ENCODE measurements at places on chromosomes 11 and 22.

- DNase-seq, result peak; percentile 79
These were observed 222.3 kb upstream of the NARS2 start for GRCh38 chr11:78796956-78797355.

DNA sequence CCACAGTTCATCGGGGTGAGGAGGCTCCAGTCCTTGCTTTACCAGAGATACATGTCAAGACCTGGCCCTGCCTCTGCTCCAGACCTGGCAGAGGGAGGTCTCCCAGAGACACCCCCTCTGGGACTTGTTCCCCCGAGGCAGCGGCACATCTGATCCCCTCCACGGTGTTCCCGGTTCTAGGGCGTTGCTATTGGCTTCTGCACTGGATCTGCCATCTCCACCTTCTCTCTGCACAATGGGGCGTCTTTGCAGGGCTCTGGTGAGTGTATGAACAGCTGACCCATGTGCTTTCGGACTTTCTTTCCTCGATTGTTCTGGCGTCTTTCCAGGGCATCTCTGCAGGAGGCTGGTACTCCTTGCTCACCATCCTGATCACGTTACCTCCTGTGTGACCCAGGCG lies 930.4 kb downstream of the TBC1D22A start:
- no peak for DNase-seq

- DNase-seq, result no peak
These were observed 743.5 kb downstream of the BRD1 start for GRCh38 chr22:49084206-49084605.

DNA sequence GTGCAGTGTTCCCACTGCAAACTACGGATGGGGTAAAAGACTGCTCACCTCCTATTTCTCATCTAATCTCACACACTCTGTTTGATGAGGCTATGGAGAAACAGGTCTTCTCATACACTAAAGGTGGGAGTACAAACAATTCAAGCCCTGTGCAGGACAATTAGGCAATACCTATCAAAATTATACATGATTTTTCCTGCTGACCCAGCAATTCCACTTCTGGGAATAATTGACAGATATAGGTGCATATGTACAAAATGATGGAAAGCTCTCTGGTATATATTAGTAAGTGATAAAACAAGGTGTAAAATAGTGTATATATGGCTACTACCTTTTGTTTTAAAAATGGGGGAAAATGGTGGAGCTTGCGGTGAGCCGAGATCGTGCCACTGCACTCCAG lies 23.1 kb downstream of the BDNF start:
- DNase-seq, result no peak

- no peak for DNase-seq
These were observed 83.6 kb upstream of the CRTAM start for GRCh38 chr11:122754553-122755322.

GRCh38 chr11:34620820-34621792 lies at the start of gene EHF:
Gene EHF, plus strand, starts transcription at chr11:34621093. Its CDS starts 21,538 bp downstream, at chr11:34642631.
- no peak for DNase-seq

DNA sequence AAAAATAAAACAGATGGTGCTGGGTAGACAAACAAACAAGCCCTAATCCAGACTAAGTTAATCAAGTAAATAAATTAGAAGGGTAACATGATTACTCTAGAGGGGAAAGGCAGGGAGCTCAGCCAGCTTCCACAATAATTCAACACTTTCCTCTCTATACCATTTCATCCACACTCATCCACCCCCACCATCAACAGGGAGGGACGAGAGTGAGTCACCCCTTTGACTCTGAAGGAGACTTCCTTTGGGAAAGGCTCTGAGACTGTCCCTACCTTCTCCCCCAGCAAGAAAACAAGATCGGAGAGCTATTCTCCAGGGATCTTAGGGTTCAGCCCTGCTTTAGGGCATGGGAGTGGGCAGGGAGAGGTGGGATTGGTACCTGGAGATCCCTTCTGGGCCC lies 33.1 kb downstream of the TRIM66 start:
- no peak for DNase-seq

DNA sequence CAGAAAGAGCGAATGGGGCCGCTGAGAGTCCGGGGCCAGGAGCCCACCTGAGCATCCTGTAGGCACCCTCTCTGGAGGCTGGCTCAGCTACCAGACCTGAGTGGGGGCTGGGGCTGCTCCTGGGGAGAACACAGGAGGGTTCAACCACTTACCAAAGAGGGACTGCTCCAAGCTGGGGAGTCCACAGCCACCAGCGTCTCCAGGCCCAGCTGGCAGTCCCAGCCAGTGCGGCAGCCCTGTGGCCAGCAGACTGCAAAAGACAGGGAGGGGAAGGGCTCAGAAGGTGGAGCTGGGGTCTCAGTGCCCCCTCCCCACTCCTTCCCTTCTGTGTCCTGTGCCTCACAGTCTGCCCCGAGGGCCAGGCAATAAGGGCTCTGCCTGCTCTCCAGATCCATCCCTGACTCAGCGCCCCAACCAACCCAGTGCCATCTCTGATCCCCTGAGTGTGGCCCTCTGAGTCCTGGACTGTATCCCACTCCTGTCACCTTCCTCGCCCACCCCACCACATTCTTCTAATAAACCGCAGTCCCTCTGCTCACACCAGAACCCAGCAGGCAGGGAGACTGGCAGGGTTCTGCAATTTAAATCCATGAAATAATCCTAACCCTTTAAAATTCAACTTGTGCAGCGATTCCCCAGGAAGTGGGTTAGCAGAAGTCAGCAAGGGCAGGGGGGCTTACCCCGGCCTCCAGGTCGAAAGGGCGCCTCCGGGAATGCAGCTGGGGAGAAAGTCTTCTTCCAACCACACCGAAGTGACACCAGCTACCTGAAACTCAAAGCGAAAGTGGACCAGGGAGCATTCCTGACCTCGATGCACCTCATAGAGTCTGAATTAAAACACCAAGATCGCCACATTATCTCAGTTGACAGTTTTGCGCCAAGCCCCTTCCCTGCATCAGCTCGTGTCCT lies 13.3 kb downstream of the CHST1 start:
- DNase-seq, result no peak

DNA sequence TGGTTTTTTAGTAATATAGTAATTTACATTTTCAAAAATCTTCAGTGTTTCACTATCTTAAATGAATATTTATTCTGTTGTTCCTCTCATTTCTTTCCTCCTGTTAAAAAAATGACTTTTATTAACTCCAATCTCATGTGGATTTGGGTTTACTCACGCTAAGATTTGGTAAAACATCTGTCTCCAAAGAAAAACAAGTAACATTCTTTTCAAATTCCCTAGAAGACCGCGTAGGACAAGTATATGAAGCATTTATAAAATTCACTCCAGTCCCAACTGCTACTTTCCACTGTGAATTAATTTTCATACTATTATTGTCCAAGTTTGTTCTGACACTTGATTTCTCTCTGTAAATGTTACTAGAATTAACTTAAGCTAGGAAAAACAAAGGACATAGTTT lies 26.2 kb downstream of the SBF2 start:
- DNase-seq, result no peak

- no peak for DNase-seq
These were observed 37.0 kb downstream of the KREMEN1 start for GRCh38 chr22:29109822-29110221.

DNA sequence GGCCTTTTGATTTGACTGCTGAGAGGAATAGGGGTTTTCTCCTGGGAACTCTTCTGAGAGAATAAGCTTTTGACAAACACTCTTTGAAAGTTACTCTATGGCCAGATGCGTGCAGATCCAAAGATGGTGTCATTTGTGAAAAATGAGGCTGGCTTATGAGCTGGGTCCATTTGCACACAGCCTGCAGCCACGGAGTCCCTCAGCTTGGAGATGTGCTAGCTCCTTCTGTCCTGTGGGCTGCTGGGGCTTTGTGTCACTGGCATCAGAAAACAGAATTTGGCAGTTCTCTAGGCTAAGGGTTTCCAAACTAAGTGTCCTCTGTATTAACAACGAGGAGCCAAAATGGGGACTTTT lies 702.4 kb downstream of the NTM start:
- no peak for DNase-seq

GRCh38 chr11:24567380-24567779 lies 70.5 kb downstream of the LUZP2 start:
- DNase-seq, result no peak

GRCh38 chr11:93519179-93519578 lies 24.0 kb downstream of the SMCO4 start:
- no peak for DNase-seq

GRCh38 chr11:2256293-2256913 lies 14.0 kb downstream of the ASCL2 start:
- no peak for DNase-seq

GRCh38 chr22:37165940-37166674 lies 16.4 kb upstream of the IL2RB start:
- DNase-seq, result no peak

- DNase-seq, result no peak
These were observed 30.9 kb upstream of the CSNK1E start for GRCh38 chr22:38347944-38348750.

DNA sequence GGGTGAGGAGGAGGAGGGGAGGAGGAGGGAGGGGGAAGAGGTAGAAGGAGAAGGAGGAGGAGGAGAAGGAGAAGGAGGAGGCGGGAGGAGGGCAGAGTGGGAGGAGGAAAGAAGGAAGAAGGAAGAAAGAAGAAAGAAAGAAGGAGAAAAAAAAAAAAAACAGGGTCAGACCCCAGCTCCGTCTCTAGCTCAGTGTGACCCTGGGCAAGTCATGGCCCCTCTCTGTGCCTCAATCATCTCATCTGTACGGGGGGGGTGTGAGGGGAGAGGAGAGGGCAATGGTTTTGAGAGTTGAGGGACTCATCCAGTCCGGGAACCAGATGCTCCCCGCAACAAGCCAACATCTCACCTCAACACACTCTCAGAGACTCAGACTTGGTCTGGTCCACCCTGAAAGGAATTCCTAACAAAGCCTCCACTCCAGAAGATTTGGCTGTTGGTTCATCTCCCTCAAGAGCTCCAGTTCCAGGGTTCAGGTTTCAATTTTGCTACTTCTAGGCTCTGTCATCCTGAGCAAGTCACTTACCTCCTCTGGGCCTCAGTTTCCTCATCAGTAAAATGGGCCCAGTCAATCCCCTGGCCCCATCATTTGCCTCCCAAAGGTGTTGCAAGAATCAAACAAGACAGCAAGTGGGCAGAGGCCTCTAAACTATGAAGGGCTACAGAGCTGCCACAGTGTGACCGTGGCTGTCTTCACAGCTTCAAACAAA lies 7.7 kb downstream of the CARD10 start:
- DNase-seq, result no peak

DNA sequence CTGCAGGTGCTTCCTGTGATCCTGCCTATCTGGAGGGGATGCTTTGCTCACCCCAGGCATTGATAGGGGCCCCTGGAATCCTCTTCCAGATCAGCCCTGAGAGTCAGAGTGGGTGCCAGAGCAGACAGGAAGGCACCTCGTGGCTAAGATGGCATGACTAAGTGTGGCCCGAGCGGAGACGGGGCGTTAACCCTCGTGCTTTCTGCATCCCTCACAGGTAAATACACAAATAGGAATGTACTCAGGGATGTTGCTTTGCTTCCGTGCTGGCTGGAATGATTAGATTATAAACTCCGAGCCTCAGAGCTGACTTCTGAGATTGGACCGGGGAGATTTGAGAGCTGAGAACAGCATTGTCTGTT lies 312.7 kb upstream of the B3GAT1 start:
- no peak for DNase-seq

DNA sequence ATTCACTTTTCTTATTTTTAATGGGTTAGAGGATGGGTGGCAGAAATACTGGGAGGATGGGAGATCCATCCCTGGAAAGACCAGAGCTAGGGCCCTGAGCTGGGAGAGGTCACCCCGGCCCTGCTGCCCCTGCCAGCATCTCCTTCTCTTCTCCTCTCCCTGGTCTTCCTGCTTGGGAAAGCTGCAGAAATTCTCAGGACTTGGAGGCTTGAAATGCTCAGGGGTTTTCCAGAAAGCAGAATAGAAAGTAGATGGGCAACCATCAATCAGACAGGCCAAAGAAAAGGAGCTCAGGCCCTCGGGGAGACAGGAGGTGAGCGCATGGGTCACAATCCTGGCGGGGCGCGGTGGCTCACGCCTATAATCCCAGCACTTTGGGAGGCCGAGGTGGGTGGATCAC lies 1.5 kb downstream of the APOBEC3H start:
- no peak for DNase-seq

DNA sequence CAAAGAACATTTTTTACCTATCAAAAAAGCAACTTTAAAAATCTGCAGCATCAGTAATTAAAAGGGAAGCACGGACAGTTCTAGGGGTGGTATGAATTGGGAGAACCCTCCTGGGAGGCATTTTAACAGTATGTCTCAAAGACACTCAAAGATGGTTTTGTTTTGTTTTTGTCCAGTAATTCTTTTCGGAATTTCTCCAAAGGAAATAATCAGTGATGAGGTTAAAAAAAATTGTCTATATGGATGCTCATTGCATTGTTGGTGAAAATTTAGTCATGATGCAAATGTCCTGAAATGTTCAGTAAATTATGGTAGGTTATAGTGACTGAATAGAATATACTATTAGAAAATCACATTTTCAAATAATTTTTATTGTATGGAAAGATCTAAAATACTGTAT lies 115.1 kb downstream of the ATXN10 start:
- DNase-seq, result no peak

GRCh38 chr11:125256541-125257189 lies 92.1 kb downstream of the PKNOX2 start:
- no peak for DNase-seq

DNA sequence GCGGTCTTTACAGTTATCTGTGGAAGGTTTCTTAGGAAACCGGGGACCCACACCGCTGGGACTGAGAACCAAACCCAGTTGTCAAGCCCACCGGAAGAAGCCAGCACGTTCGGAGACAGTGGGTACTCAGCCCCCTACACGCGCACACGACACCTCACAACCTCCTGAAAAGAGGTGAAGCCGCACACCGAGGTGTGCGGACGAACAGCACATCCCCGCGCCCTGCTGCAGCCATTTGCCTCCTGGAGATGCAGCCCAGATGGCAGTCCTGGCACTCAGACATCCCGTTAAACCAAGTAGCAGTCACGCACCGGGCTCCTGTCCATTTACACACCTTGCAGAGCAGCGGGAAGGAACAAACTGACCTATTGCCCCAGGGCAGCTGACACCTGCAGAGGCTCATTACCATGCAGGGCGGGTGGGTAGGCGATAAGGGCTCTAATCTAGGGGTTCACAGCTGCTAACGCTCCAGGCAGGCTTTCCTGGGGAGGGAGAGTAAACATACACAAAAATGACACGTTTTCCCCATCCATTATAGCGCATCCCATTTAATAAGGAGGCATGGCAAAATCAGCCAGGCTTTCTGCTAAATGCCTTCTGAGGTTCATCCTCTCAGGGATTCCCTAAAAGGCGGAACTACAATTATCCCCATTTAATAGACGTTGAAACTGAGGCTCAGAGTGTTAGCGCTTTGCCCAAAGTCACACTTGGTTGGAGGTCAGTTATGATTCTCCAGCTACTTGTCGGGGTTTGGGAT lies 864 bp upstream of the EHBP1L1 start:
- no peak for DNase-seq
